ENCODE measurements at places on chromosomes 3 and 15. TPM values are rescaled to one million over a fixed set of nuclear protein-coding genes. Genes with fewer than 3 reads are reported as not detected.

DNA sequence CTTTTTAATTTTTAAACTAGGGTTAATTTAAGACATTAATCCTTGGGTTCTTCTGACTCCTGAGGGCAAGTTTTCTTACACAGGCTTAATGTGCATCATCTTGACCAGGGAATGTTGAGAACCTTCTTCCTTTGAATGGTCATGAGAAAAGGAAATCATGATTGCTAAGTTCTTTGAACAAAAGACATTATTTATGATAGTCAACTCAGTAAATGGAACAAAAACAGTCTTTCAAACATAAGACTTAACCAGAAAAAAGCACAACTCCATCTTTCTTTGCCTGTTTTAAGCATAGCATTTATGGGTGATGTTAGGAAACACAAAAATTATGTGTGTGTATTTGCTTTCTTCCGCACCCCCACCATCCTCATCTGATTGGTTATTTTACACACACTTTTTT, 5.4 kb downstream of the TLNRD1 start:
- no peak overlapping the region for H3K4me3 ChIP-seq
- H3K27ac ChIP-seq: no peak overlapping the region
- no peaks in the 10 kb centered on the region for H3K36me3 ChIP-seq

ABHD2 gene
- total RNA-seq: 23.7 TPM

SNAP23 gene
- 72.8 TPM for total RNA-seq

SMCO1 gene
- not detected for total RNA-seq

COLQ gene
- 1.9 TPM for total RNA-seq

Measured in H1 (cell line).